CMK (cell line): ENCODE measurements at places on chromosomes 2 and 18.

- DNase-seq, result no peak
Observed at GRCh38 chr2:134778372-134778771, 59.6 kb upstream of the TMEM163 start.

- no peak for DNase-seq
Observed at GRCh38 chr2:25655316-25655715, 18.1 kb downstream of the DTNB start.

DNA sequence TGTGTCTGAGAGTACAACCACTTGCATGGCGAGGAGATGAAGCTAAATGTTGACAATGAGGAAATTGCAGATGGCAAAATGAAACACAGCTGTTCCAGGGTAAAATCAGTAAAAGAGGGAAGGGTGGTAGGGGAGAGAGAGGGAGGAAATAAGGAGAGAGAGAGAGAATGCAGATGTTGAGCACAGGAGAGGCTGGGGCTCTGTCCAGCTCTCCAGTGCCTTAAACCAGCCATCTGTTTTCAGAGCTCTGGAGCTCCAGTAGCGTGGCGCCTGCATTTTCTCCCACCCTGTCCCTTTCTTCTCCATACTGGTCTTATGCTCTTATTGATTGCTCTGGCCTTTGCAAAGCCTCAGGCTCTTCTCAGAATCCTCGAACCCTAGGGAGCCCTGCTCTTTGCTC, 52.7 kb upstream of the BOD1L2 start:
- no peak for DNase-seq

DNA sequence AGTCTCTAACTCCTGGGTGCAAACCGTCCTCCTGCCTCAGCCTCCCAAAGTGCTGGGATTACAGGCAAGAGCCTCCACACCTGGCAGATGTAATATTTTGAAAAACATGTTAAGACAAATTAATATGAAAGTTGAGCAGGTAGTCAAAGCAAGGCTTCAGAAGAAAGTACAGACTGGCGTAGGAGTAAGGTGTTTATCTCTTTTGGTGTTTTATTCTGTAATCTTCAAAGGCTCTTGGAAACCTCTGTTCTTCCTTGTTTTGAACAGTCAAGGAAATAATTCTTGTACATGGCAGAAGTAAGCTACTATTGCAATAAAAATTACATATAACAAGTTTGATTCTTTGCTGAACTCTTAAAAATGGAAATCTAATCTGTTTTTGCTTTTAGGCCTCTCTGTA, 5.3 kb downstream of the RNF138 start:
- DNase-seq, result no peak

DNA sequence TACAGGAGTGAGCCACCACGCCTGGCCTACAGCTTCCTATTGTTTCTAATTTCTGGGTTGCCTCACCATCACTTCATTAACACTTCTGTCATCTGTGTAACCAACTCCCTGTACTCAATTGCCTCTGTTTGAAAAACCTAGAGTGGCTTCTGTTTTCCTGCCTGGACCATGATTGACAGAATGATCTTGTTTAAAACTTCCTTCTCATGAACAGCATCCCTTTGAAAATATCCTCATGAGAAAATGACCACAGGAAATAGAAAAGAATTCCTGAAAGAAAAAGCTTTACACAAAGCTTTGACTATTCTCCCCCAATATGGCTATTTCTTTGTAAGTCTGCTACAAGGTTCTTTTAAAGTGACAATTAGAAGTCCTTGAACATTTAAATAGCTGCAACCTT, 672.3 kb downstream of the ARHGAP15 start:
- DNase-seq, result no peak
